ENCODE measurements at places on chromosomes 5 and 9. TPM values are rescaled to one million over a fixed set of nuclear protein-coding genes. Genes with fewer than 3 reads are reported as not detected.

Gene STPG3
- not detected for total RNA-seq

Gene EXOSC2
- total RNA-seq = 96.3 TPM

Gene DMRT2
- total RNA-seq = not detected

Gene TMEM267
- total RNA-seq = 23.2 TPM

Gene PGM5
- not detected for total RNA-seq

Gene FGF1
- total RNA-seq = not detected

Gene TSLP
- total RNA-seq = 0.67 TPM

Gene KIF4B
- 0.04 TPM for total RNA-seq

Gene CDKN2AIPNL
- total RNA-seq = 44.7 TPM

Gene SPAAR
- not detected for total RNA-seq

Gene ISL1
- not detected for total RNA-seq

Gene ZDHHC11
- total RNA-seq = 4.7 TPM

Gene SPINK6
- total RNA-seq = not detected

Gene SLC6A3
- total RNA-seq = not detected

Gene TEX48
- total RNA-seq = not detected

Gene PCA3
- not detected for total RNA-seq

Gene PCDHB10
- not detected for total RNA-seq

Gene GABRA6
- total RNA-seq = not detected

Gene FIBCD1
- total RNA-seq = not detected

Gene INSYN2B
- total RNA-seq = not detected

Gene AQP3
- 1.7 TPM for total RNA-seq

Gene TAF11L2
- total RNA-seq = not detected

Gene ADRA1B
- not detected for total RNA-seq

Gene RASGEF1C
- not detected for total RNA-seq

Gene ARSI
- not detected for total RNA-seq

Gene AGXT2
- not detected for total RNA-seq

Gene GADD45G
- total RNA-seq = 3.2 TPM

Gene CCNO
- 0.19 TPM for total RNA-seq

Gene KIF2A
- 237 TPM for total RNA-seq
